Left hindlimb (tissue), 1 donor: ENCODE measurements at places on chromosomes 4 and X.

DNA sequence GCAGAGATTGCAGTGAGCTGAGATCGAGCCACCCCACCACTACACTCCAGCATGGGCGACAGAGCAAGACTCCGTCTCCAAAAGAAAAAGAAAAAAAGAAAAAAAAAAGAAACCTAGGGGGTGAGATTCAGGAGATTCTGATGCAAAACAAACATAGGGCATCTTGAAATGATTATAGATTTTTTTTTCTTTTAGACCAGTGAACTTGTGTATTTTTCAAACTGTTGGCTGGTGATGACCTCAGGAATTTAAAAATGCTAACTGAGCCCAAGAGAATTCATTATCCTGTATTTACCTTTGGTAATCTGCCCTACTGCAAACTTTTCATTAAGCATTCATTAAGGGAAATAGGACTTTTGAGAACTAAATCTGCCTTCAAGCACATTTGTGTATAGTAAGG, 20.6 kb downstream of the ATP10D start:
- DNase-seq = no peak

- no peak for DNase-seq
Observed at GRCh38 chr4:185865901-185866328, 53.9 kb upstream of the SORBS2 start.

DNA sequence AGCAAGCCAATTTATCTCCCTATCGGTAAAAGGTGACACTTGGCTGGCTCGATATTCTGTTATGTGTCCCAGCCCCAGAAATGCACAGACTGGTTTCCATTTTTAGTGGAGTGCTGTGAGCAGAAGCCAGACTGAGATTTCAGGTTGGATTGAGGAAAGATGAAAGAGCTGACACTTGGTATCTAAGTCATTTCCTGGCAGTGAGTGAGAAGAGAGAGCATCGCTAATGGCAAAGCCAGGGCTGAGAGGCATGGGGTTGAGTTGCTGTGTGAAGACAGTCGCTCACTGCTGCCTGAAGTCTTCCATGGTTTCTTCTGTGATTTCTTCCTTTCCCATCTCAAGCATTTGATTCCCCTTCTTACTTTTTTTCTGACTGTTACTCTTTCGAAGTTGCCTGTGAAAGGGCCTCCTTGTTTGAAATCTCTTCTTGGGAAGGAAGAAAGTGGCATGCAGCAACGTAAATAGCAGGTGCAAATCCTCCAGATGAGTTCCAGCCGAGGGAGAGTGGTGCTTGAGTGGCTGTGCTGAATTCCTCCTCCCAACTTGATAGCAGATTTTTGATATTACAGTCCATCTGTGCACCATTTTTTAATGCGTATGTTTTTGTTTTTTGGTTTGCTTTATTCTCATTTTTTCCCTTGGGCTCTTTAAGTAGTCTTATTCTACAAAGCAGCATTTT, 109.2 kb upstream of the LIMCH1 start:
- no peak for DNase-seq

GRCh38 chr4:37946503-37947179, 13.6 kb upstream of the PTTG2 start:
- DNase-seq = peak; percentile 42

GRCh38 chr4:120869613-120870278, 52.8 kb downstream of the PRDM5 start:
- DNase-seq = no peak

GRCh38 chrX:30283456-30284200, 25.6 kb downstream of the NR0B1 start:
- DNase-seq = no peak
